ENCODE measurements at places on chromosomes 6 and 20.

GRCh38 chr6:45756606-45757005 lies 259.1 kb downstream of the CLIC5 start:
- DNase-seq = no peak

GRCh38 chr6:89941031-89941762 lies 46.9 kb downstream of the GJA10 start:
- no peak for DNase-seq

DNA sequence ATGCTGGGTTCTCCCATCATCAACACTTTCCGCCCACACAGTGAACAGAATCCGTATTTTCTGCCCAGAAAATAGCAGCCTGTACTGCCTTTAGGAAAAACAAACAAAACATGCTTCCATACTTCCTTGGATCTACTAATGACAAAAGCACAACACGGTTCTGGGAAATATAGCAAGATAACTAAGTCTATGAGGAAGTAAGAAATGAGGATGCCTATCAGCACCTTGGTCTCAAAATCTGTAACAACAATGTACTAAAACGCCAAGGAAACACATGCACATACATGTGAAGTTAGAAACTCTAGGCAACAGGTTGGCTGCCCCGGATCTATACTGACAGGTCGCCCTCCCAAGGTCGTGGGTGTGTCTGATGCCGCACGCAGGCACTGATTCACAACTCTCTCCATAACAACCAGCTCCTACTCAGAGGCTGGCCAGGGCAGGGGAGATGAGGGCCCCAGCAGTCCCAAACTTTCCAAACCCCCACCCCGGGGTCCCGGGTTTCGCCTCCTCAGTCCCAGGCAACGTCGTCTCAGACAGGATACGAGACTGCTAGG lies 710 bp downstream of the BTBD9 start:
- DNase-seq = peak; percentile 43

DNA sequence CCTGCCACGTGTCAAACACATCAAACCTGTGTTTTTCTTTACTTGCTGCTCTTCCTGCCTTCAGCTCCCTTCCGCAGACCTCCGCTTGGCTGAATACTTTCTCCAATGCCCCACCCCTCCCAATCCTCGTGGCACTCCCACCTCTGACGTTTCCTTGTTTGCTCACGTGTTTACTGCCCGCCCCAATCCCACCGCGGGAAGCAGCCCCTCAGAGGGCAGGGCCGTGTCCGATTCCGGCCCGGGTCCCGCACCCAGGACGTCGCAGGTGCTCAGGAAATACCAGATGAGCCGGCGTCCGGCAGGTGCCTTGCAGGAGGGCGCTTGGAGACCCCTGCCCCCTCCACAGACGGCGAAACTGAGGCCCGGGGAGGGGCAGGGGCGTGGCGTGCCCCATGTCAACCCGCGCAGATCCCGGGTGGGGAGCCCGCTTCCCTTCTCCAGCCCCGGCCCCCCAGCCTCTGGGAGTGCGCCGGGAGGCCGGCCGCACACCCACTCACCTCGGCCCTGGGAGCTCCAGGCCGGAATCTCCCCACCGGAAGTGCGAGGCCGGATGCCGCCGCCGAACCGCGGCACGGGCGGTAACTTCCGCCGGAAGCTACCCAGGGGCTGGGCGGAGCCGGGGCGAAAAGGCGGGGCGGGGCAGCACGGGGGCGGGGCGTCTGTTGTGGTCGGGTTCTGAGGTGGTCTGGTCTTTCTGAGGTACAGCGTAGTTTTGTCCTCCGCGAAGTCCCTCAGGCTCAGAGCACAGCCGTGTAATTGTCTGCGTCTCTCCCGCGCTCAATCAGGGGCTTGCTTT lies 42.3 kb downstream of the ELMO2 start:
- peak; percentile 77 for DNase-seq

DNA sequence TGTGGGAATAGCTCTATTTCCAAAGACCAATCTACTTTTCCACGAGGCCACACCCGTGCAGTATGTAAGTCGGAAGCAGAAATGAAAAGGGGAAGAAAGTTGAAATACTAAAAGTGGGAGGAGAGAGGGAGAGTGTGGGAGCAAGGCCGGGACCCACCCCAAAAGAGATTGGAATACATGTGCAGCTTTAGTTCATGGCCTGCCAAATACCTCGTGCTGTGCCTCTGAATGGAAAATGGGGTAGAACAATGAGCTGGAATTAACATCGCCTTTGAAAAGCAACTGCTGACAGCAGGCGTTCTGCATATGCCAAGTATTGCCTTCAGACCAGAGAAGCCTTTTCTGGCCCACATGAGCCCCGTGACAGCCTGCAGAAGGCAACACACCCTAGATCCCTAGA lies 155.6 kb downstream of the CD83 start:
- DNase-seq = no peak

GRCh38 chr20:39885975-39886649 lies 802.9 kb downstream of the MAFB start:
- DNase-seq = no peak

GRCh38 chr6:21949211-21949801 lies 347.5 kb downstream of the PRL start:
- no peak for DNase-seq

DNA sequence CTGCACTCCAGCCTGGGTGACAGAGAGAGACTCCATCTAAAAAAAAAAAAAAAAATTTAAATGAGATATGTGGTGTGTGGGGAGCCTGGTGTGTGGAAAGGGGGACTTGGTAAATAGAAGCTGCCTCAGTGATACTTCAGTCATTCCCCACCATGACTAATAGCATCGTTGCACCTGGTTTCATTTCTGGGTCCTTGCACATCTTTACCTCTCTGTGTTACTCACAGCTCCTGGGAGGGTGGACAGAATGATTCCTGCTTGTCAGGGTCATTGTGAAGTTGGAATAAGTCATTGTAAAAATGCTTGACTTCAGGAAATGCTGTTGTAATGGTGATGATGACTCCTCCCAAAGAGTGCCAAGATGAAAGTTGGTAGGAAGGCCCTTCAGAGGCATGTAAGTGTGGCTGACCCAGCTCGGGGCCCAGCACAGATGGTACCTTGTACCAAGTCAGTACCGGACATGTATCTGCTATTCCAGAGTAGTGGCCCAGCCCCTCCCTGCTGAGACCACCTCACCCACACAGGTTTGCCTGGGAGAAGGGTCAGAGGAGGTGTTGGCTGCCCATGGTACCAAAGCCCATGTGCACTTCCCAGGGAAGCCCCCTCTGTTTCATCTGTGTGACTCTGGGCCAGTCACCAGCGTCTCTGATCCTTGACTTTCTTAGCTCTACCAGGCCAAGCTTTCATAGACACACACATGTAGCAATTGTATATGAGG lies 48.4 kb downstream of the PLAGL2 start:
- no peak for DNase-seq

- DNase-seq = no peak
Measured at GRCh38 chr6:77653816-77654215, 977 bp downstream of the MEI4 start.

DNA sequence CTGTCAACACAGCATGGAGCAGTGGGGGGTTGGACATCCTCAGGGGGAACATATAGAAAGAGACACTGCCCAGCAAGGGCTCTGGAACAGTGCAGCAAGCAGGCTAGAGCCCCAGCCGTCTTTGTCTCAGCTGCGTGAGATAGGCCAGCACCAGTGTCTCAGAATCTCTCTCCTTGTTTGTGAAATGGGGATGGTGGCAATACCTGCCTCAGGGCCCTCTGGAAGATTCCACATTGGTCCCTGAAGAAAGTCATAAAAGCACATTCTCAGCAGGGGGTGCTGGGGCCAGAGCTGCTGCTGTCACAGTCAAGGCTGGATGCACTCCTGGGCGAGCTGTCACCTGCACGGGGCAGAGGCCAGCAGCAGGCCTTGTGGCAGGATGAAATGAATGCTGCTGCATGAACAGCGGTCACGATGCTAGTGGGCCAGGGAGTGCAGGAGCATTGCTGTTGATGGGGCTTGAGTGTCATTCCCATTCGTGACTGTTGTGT lies 121.7 kb downstream of the SYCP2 start:
- no peak for DNase-seq

GRCh38 chr20:59175861-59176260 lies 12.2 kb downstream of the ZNF831 start:
- DNase-seq = no peak

DNA sequence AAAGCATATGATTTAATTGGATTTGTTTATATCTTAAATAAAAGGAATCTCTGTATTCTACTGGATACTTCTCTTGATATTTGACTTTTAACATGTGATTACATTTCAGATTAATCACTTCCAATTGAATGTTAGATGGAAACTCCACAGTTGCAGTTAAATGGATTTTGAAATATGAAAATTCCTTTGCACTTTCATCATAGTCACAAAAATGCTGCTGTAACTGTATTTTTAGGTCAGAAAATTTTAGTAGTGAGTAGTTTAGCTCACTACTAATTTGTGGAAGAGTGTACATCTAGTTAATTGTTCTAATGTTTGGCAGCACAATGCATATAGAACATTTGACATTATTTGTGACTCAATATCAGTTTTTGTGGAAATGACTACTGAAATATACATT lies 26.8 kb downstream of the PTCHD4 start:
- DNase-seq = no peak

DNA sequence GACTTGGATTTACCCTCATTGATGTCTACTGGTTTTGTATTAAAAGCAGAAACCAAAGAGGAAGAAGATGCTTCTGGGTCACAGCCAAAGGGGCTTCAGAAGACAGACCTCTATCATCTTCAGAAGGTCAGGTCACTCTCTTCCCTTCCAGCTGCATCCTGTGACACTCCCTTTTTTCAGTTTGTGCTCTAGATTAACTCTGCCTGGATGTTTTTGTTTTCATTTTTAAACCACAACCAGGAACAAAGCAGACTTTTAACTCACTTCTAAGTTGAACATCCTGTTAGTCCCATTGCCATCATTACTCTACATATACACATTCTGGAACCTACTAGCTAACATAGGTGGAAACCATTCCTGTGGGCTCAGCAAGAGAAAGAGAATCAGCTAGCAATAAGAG lies 45.2 kb downstream of the AKIRIN2 start:
- DNase-seq = no peak

GRCh38 chr6:158808941-158809678 lies 10.1 kb downstream of the EZR start:
- DNase-seq = no peak

DNA sequence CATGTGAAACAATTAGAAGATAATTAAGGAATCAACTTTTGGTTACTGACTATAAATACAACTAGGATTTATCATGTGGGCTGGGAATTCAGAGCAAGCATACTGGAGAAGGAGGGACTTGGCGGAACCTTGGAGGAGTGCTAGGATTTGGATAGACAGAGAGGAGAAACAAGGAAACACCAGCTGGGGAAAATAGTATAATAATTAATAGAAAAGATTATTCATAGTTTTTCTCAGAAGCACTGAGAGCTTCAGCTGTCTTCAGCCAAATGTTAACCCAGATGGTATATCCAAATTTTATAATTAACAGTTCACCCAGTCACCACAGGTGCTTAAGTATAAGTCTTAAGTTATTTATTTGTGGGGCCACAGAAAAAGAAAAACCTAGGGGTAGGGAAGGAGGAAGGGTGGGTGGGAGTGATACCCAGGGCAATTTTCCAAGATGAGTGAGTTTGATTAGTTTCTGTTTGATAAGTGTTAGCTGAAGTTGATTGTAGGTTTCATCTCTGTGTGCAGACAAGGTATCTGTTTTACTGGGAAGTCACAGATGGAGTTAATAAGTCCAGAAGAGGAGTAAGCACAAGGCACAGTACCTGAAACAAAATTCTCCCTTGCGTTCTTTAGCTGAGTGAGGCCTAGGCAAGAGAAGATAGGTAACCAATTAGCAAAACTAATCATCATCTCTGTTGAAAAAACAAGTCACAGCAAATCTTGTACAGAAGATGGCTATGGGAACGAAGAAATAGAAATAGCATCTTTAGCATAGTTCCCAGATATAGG lies 175.5 kb downstream of the TFAP2B start:
- DNase-seq = no peak

- DNase-seq = no peak
Measured at GRCh38 chr6:34238585-34239499, 2.2 kb downstream of the HMGA1 start.

DNA sequence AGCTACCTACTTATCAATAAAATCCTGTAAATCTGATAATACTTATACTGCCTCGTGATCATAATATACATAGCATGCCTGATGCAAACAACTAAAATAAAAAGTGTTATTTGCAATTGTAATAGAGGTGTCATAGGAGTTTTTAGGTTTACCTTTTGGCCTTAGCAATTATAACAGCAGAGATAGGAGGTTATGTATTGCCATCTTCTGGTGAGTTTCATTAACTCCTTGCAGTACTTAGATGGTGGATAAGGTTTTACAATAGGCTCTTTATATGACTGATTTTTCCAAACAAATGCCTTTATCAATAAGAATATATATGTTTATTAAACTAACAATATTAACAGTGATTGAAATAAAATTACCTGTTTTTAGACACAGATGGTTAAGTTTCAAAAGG lies 27.8 kb upstream of the MYCT1 start:
- DNase-seq = no peak

- no peak for DNase-seq
Measured at GRCh38 chr6:12296604-12297003, 6.4 kb downstream of the EDN1 start.

DNA sequence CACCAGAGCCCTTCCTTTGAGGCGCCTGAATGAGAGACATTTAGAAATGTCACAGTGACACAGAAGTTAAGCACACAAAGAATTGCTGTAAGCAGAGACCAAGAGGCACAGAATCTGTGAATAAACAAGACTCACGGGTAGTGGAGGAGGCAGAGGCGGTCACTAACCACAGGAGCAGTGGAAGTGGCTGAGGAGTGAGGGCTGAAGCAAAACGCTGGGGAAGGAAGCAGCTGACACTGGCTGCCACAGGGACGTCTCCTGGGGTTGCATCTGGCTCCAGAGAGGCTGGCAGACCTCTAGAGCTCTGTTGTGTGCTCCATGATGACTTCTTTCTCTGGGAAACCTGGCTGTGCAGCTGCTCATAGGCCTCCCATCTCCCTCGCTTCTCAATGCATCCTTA lies 65.0 kb upstream of the SLC2A12 start:
- DNase-seq = no peak

DNA sequence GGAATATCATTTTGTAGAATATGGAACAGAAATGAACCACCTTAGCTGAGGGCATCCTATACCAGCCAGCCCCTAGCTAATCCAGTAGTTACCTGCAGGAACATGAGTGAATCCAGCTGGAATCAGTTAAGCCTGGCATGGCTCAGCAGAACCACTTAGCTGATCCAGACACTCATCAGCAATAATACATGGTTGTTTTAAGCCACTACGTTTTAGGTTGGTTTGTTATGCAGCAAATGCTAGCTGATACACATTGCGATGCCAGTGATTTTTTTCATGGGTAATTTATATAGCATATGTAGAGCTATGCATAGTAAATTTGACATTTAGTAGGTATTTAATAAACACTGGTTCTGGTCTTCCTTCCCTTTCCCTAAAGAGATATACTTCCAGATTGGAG lies 201.9 kb upstream of the JAG1 start:
- DNase-seq = no peak
